ENCODE measurements at places on chromosomes 1 and 21.

- no peak for DNase-seq
These were observed 193.9 kb upstream of the LMO4 start for GRCh38 chr1:87134625-87135328.

GRCh38 chr1:194968916-194969315, 1639.3 kb downstream of the KCNT2 start:
- DNase-seq = no peak

GRCh38 chr1:206784471-206784903, 12.2 kb upstream of the IL10 start:
- no peak for DNase-seq

DNA sequence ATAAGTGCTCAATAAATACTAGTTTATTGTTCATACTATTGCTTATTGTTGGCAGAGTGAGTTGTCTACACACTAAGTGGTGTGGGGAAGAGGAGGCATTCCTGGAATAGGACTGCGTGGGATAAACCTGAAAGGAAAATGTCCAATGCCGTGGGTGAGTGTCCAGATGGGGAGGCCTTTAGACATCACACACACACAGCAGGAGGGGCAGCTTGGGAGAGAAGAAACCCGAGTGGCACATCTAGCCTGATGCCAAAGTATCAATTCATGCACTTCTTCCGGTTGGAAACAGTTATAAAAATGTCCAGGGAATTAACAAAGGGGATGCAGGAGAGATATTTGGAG, 27.3 kb downstream of the CCN1 start:
- DNase-seq = no peak

GRCh38 chr1:100710906-100711682, 8.4 kb upstream of the VCAM1 start:
- peak; percentile 48 for DNase-seq

- no peak for DNase-seq
These were observed 37.5 kb upstream of the C1orf105 start for GRCh38 chr1:172382990-172383389.
